ENCODE measurements at places on chromosomes 6 and 20. TPM values are rescaled to one million over a fixed set of nuclear protein-coding genes. Genes with fewer than 3 reads are reported as not detected.

DNA sequence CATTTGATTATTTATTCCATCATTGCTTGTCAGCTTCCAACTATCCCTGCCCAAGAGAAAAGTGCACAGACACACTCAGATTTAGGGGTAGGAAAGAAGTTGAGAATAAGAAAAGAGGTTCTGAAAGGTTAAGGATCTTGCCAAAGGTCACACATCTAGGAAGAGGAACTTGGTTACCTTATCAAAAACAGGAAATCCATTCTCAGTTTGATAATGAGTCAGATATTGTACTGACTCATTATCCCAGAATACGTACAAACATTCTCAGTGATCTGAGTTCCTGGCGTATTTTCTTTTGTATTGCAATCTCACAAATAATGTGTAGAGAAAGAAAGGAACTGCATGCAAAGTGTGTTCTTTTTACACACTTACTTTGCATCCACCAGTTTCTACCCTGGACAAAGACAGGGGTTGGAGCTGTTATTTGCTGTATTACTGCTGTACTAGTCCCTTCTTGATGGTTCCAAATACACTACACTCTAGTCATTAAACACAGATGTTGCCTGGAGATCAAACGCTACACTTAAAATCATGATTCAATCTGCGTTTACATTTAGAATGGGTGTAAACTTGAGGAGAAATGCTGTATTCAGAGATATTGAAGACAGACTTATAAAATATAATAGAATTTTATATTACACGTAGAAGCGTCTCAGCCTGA, 545.7 kb downstream of the PRKN start:
- no peak for DNase-seq

Gene VARS2
- polyA plus RNA-seq, result 37.2 TPM

- no peak for DNase-seq
These were observed 130.2 kb upstream of the HDDC2 start for GRCh38 chr6:125431971-125432370.

- no peak for DNase-seq
These were observed 8.7 kb downstream of the B4GALT5 start for GRCh38 chr20:49704932-49705336.

- no peak for DNase-seq
These were observed 5.1 kb upstream of the POPDC3 start for GRCh38 chr6:105184921-105185320.

Gene ZSCAN12
- 6.1 TPM for polyA plus RNA-seq

Gene GRIK2
- polyA plus RNA-seq, result 3.1 TPM

Measured in hindlimb muscle (tissue), 1 donor.